ENCODE measurements at places on chromosomes 4 and X.

DNA sequence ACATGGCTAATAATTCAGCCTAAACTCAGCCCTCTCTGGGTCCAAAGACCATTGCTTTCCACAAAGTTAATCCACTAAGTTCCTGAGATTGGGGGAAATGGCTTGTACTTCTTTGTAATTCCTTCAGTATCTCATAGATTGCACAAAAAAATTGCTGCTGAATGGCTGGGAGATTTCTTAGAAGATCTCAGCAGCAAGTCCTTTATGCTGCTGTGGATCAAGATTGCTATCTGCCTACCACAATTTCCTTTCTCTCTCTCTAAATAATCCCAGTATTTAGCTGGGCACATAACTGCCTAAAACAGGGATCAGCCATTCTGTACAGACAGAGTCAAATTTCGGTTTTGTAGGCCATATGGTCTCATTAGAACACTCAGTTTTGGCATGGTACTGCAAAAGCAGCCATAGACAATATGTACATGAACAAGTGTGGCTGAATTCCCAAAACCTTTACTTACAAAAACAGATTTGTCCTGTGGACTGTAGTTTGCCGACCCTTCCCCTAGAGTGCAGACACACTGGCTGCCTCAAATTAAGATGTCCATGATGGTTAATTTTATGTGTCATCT lies 18.5 kb upstream of the HOPX start:
- DNase-seq = no peak

GRCh38 chrX:53072418-53073114 lies 9.6 kb upstream of the TSPYL2 start:
- DNase-seq = no peak

- no peak for DNase-seq
Observed at GRCh38 chr4:2459589-2460349, 9.1 kb upstream of the RNF4 start.

DNA sequence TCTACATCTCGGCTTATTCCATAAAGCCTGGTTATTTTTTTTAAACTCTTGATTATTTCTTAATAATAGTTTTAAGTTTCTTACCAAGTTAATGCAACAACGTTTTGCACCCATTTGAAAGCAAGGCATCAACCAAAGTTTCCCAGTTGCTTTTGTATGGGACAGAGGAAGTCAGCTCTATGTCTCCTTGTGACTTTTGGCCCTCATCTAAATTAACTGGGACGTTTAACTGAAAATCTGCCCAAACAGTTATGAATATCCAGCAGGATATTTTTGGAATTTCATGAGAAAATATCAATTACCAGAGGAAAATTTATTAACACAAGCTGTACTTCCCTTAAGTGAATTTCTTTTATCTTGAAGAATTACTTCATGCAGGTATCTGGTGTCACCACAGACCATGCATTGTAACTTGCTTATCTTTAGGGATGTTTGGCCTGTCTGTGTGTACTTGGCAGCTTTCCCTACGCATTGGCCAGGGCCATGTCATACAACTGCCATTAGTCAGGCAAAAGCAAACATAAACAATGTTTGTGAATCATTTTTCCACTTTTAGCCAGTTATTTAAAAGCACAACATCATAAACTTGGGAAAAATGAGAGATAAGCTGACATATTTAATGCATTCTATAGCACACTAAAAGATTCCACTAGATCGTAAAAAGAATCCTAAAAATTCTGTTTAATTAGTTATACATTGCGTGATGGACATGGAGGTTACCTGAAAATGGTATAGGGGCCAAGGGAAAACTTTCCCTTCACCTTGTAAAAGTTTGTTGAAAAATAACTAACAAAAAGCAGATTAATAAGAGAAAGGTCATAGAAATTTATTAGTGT lies 101.4 kb upstream of the PDE5A start:
- peak; percentile 87 for DNase-seq

- no peak for DNase-seq
Observed at GRCh38 chr4:21366312-21366711, 582.3 kb downstream of the KCNIP4 start.

DNA sequence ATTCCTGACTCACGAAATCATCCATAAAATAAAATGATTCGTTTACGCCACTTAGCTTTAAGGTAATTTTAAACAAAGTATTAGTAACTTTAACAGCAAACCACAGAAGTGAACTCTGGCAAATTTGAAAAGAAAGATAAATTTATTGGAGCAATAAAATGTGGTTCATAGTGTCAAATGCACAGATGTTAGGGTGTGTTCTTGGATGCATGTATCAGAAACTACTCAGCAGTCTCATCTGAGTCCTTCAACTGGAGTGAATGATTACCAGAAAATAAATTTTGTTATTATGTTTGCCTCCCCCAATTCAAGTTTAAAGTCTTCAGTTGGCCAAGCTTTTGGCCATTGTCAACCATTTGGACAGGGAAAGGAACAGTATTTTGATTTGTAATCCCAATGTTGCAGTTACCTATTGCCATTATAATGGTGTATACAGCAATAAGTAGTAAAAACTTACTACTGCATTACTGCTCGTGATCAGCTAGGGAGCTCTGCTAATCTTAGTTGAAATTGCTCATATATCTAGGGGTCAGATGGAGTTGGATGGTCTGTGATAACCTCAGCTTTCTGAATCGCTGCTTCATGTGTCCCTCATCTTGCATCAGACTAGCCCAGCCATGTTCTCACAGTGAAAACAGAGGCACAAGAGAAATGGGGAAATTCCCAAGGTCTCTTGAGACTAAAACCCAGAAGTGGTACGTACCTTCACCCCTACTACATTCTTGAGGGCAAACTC lies 254.6 kb upstream of the KCNIP4 start:
- peak; percentile 40 for DNase-seq

- DNase-seq = peak; percentile 91
Observed at GRCh38 chr4:74473155-74473811, 28.3 kb downstream of the AREG start.

DNA sequence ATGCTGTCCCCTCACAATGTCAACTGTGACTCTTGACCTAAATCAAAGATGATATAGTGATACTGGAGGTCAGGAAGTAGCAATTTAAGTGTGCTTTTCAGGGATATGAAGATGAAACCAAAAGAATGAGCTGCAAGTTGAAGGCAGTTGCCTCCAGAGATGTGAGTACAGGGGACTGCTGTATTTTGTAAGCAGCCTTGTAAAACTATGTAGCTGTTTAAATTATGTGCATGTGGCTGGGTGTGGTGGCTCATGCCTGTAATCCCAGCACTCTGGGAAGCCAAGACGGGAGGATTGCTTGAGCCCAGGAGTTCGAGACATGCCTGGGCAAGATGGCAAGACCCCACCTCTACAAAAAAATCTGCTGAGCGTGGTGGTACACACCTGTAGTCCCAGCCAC lies 15.1 kb upstream of the TNIP2 start:
- DNase-seq = no peak

DNA sequence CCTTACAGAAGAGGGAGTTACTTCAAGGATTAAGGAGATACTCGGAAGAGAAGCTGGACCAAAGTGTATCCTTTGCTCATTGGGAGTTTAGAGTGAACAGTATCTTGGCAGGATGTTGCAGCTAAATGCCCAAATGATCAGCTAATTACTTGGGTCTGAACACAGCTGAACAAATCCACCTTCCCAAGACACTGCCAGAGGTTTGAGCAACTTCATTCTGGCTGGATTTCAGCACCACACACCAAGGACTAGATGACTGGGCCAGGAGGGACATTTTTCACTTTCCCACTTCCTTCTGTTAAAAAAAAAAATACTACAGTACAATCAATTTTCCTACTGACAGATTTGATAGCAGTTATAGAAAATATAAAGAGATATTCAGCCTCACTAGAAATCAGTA lies 324.6 kb downstream of the MID1IP1 start:
- DNase-seq = no peak

DNA sequence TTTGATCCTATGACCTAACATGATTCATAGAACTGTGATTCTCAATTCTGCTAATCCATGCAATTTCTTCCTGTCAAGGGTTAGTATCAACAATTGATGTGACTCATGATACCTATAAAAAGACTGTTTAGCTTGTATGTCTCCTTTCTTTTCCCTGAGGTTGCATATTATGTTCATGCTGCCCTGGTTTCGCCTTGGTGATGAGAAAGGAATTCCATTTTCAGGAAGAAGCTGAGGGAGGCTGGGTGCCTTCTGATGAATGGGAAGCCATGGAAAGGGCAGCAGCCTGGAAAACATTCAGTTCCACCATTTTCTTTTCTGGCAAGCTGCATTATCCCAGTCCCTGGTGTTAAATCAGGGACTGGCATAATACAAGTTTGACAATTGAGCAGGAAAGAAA lies 976.5 kb downstream of the RPA4 start:
- no peak for DNase-seq

DNA sequence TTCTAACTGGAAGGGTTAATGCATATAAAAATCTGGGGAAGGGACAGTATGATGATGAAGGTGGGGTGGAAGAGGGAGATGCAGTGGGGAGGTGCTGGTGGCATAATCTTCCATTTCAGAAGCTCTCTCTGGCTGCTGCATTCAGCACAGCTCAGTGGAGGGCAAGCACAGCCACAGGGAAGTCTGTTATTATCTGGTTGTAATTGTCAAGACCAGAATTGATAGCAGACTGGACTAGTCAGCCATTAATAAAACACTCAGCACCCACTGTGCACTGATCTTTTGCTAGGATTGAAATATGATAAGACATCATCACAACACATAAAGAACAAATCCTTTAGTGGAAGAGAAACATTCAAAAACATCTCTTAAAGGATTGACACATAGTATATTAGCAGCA lies 414.2 kb upstream of the LCORL start:
- no peak for DNase-seq

DNA sequence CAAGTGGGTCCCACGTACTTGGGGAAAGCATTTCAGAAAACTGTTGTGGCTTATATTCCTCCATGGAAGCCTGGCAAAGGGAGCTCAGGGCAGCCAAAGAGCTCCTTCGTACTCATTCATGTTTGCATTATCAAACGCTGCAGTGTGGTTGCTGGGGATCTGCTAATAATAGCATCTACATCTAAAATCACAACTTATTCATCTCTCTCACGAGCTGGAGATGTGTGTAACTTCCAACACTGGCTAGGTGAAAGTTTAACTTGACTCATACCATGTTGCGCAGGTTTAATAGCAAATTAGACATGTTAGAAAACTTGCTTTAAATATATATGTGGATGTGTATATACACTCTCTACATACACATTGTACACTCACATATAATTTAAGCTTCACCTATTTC lies 415.1 kb downstream of the AFF2 start:
- DNase-seq = no peak

DNA sequence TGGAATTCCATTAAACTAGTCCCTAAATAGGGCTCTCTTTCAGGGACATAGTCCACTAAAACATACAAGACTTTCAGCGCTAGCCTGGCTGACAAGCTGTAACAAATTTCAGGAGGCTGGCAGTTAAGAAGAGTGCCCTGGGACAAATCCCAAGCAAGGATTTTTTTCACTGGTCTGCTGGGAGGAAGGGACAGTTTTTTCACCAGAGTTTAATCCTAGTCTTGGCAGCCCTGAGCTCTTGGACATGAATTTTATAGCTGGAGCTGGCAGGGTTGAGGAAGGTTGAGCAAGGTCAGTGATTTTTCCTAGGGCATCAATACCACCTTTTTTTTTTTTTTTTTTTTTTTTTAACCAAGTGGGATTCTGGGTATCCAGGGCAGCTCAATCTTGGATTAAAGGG lies 184.4 kb downstream of the SH2D1A start:
- DNase-seq = no peak

GRCh38 chr4:110808351-110808878 lies 185.5 kb upstream of the PITX2 start:
- DNase-seq = peak; percentile 40

DNA sequence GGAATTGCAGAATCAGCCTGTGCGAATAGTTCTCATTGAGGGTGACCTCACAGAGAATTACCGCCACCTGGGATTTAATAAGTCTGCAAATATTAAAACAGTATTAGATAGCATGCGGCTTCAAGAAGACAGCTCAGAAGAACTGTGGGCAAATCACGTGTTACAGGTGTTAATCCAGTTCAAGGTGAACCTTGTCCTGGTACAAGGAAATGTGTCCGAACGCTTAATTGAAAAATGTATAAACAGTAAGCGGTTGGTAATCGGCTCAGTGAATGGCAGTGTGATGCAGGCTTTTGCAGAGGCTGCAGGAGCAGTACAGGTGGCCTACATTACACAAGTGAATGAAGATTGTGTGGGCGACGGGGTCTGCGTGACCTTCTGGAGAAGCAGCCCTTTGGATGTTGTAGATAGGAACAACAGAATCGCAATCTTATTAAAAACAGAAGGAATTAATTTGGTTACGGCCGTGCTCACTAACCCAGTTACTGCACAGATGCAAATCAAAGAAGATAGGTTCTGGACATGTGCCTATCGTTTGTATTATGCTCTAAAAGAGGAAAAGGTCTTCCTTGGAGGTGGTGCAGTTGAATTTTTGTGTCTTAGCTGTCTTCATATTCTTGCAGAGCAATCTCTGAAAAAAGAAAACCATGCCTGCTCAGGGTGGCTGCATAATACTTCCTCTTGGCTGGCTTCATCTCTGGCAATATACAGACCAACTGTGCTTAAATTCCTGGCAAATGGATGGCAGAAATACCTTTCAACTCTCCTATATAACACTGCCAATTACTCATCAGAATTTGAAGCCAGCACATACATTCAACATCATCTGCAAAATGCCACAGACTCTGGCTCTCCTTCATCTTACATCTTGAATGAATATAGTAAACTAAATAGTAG lies 10.7 kb downstream of the BBS12 start:
- DNase-seq = no peak

DNA sequence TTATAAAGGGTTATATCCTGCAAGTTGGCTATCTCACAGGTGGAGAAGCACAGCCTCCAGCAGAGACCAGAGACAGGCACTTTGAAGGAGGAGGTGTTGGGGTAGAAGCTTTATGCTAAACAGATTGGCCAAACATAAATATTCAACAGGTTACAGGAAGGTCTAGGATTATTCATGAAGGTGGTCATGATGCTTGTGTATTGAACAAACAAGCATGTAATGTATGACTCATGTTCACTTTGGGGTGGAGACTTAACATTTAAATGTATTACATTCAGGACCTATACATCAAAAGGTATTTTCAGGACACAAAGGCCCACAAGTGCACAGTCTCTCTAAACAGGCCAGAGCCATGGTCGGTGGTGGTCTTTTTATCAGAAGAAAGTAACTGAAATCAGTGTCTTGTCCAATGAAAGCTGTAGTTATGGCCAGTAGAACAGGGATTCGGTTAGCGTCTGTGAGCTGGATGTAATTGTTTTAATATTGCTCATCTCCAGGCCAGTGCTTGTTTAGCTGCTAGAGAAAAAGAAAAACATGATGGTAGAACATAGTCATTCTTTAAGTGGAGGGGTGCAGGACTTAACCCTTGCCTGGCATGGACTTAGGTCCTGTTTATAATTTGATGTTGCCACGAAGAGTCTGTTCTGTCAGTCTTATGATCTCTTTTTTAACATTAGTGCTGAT lies 555.2 kb upstream of the PCDH10 start:
- no peak for DNase-seq

Data from fibroblast of mammary gland (primary cell).